Progenitor cell of endocrine pancreas (in vitro differentiated cells): ENCODE measurements at places on chromosomes 5 and 9. TPM values are rescaled to one million over a fixed set of nuclear protein-coding genes. Genes with fewer than 3 reads are reported as not detected.

SGCD gene
- 5.5 and 5.9 TPM in 2 replicates for total RNA-seq

LRRC19 gene
- not detected in 2 replicates for total RNA-seq

LIFR gene
- total RNA-seq, result 33.4 and 36.4 TPM in 2 replicates

GAS1 gene
- 4.0 and 5.6 TPM in 2 replicates for total RNA-seq

NPR3 gene
- 0.89 and 1.0 TPM in 2 replicates for total RNA-seq
